MG63 (cell line): ENCODE measurements at places on chromosomes 12 and 14. TPM values are rescaled to one million over a fixed set of nuclear protein-coding genes. Genes with fewer than 3 reads are reported as not detected.
A peak's percentile ranks its signal among the peaks of the same experiment; 100 is the strongest.

GRCh38 chr12:118368821-118369220 lies 3.9 kb downstream of the TAOK3 start:
- no peak for DNase-seq

- DNase-seq: no peak
Measured at GRCh38 chr14:59371771-59372170, 93.4 kb downstream of the GPR135 start.

GRCh38 chr12:12701457-12701856 lies 5.5 kb upstream of the GPR19 start:
- DNase-seq: no peak

Gene CMTM5
- not detected in 2 replicates for total RNA-seq

- no peak for DNase-seq
Measured at GRCh38 chr12:66964629-66965028, 285.8 kb upstream of the GRIP1 start.

Gene KRT77
- total RNA-seq: not detected in 2 replicates

Gene SLC22A17
- 6.1 TPM in 1 of 2 replicates, not detected in the other for total RNA-seq

- no peak for DNase-seq
Measured at GRCh38 chr14:88322504-88323085, 474 bp downstream of the KCNK10 start.

DNA sequence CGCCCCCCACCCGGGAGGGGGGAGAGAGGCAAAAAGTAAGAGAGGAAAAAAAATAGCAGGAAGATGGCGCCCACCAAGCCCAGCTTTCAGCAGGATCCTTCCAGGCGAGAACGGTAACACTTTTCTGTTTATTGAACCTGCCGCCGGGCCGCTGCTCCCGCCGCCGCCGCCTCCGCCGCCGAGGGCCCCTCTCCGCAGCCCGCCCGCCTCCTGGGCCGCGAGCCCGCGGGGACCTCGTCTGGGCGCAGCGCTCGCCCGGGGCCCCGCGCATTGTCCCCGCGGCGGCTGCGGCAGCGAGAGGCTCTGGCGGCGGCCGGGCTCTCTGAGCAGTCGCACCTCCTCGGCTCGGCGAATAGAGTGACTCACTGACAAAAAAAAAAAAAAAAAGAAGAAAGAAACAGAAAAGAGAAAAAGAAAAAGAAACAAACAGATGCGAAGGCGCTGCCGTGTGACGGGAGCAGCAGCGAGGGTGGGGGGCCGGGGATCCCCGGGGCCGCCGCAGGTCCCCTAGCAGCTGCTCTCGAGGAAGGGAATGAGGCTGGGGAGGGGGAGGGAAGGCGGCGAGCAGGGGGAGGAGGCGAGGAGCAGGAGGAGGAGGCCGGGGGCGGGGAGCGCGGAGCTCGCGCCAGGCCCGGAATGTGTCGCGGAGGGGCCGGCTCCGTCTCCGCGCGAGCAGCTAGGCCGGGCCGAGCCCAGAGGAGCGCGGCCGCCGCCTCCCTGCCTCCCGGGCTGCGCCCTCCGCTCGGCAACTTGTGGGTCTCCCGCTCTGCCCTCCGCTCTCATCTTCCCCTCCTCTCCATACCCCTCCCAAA lies 781 bp downstream of the NPAS3 start:
- DNase-seq: peak; percentile 81

- peak; percentile 26 for DNase-seq
Measured at GRCh38 chr14:101559624-101560533, 1.4 kb upstream of the DIO3 start.

DNA sequence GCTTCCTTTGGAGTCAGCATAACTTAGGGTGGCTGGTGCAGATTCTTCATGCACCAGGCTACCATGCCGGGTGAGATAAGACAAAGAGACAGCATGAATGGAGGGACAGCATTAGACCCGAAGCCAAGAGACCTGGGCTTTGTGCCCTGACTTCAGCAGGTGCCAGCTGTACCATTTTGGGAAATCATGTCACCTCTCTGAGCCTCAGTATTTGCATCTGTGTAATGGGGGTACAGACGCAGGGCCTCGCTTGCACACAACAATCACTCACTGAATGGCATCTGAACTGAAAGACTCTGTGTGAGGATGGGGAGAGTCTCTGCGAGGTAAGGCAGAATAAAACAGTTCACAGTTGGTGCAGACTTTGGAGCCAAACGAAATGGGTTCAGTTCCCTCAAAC lies 1053.7 kb downstream of the VRK1 start:
- DNase-seq: no peak

DNA sequence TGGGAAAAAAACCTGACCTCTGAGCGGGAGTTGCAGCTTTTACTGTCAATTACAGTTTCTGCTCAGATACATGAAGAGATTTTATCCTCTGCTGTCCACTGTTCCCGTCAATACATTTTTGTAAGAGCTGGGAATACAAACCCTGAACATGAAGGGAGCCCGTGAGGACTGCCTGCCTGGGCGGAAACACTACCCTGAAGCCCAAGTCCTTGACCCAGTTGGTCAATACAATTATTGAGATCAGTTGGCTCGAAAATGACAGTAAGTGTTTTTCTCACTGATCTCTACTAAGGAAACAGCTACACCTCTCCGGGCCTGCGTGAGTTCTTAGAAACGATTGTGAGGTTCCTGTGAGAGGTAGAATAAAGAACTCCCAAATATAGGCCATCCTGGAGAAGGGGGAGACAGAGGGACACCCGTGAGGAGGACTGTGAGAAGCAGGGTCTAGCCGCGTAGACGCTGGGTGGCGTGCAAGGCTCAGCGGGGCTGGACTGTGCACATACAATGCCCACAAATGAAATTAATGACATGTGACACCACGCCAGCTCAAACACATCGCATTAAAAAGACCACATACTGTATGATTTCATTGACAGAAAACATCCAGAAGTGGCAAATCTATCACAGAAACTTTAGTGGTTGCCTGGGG lies 509.5 kb downstream of the TMEM132D start:
- no peak for DNase-seq

Gene LRTM2
- total RNA-seq: not detected in 2 replicates

Gene COX8C
- not detected in 2 replicates for total RNA-seq

Gene ST8SIA1
- total RNA-seq: 0.20 TPM in 1 of 2 replicates, not detected in the other

- DNase-seq: no peak
Measured at GRCh38 chr14:69303086-69303485, 43.1 kb downstream of the GALNT16 start.

DNA sequence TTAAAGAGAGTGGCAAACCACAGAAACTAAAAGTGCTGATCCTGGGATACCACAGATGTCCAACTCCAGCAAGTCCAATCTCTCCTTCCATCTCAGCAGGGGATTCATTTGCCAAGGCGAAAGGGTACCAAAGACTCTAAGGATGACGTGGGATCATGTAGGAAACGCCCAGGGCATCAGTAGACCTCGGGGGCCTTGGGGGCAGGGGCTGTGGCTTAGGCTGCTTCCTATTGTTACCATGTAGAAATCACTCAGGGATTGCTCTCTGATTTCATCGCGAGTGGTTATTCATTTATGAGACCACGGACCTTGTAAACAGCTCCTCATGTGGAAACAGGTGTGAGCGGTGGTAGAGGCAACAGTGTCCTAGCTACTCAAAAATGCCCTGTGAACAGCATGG lies 149.3 kb upstream of the FKBP4 start:
- no peak for DNase-seq

Gene CEP83
- 2.1 and 9.3 TPM in 2 replicates for total RNA-seq

Gene SPIC
- total RNA-seq: not detected in 2 replicates

GRCh38 chr14:63438065-63438757 lies 105.0 kb downstream of the PPP2R5E start:
- DNase-seq: peak; percentile 80

DNA sequence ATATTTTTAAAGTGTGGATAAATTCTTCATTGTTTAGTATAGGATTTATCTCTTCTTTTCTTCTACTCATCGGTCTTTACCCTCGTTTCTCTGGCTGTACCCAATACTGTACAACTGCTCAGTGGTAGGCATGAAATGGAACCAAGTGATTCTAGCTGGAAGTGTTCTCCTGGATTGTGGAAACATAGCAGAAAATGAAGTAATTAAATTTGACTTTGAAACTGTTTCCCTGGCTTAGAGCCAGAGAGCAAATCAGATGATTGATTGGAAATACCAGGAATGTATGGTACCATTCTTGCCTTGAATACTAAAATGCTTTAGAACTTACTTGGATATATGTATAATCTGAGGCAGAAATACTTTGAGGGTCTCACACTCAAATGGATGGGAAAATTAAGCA lies 292.3 kb downstream of the ERC1 start:
- DNase-seq: no peak

DNA sequence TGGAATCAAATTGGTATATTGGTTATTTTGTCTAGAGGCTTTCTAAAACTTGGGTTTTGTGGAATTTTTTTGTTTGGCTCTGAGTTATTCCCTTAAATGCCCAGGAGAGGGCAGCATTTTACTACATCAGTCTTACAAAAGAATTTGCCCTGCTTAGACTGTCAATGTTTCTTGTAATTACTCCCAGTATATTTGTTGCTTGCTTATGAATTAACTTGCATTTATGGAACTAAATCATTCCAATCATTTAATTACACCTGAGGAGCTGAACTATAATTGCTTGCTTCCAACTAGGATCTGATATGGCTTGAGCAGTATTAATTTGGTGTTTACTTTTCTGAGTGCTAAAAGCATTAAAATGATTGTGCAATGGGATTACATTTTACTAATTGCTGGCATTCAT lies 48.7 kb downstream of the MIPOL1 start:
- DNase-seq: no peak

GRCh38 chr12:47079468-47079980 lies at the start of the genes AMIGO2 and PCED1B:
AMIGO2 (minus strand) TSS chr12:47079959; CDS start chr12:47079002, 957 bp downstream.
PCED1B (plus strand) TSS chr12:47079621; CDS start chr12:47235064, 155,443 bp downstream.
- peak; percentile 72 for DNase-seq

- DNase-seq: peak; percentile 6
Measured at GRCh38 chr12:23431006-23431405, 518.5 kb downstream of the SOX5 start.

DNA sequence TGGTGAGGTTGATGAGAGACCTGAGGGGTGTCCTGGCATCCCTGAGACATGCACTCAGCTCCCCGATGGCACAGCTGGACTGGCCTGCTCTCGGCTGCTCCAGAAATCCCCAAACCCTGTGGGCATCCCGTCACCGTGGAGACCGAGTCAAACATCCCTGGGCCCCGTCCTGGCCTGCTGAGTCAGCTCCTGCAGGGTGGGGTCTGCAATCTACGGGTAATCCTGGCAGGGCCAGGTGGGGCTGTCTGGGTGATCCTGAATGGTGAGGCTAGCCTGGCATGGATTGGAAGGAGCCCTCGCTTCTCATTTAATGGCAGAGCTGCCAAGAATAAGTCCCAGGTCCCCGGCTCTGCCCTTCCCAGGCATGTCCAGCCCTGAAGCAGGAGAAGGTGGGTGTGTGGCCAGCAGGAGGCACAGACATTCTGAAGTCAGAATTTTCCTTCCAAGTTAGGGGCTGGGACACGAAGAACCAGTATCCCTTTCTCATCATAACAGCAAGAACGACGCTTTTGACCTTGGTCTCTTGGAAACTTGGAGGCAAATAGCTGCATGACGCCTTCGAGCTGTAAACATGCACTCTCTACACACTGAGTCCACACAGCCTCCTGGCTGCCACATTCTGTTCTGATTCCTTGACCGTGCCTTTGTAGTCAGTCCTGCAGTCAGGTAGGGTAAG lies 17.7 kb upstream of the SERPINA4 start:
- no peak for DNase-seq

GRCh38 chr14:89428546-89429198 lies 11.6 kb upstream of the FOXN3 start:
- DNase-seq: peak; percentile 29

Gene ZCRB1
- total RNA-seq: 32.1 and 42.6 TPM in 2 replicates

DNA sequence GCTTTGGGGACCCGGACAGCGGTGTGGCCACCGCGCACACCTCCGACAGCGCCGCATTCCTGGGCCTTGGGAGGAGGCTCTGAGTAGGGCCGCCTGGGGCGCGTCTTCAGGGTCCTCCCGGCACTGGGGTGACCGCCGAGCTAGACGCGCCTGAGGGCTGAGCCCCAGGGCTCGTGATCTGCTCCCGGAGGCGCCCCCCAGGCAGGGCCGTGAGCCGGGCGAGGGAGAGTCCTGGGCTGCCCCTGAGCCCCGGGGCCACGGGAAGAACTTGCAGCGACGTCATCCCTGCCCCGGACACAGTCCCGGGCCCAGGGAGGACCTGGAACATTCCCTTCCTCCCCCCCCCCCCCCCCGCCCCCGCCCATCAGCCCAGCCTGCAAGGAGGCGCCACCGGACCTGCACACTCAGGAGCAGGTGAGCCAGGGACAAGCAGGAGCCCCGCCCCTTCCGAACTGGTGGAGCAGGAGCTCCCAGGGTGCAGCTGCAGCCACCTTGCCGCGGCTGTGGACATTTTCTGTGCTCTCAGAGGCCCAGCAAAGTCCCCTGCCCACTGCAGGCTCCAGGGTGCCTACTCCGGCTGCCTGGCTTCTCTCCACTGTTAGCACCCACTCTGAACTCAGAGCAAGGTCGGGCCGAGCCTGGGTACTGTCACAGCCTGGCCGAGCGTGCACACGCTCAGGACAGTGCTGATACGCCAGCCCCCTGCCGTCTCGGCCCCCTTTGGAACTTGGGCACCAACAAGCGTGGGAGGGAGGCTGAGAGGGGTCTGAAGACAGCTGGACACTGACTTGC lies 50.7 kb downstream of the A2M start:
- no peak for DNase-seq

DNA sequence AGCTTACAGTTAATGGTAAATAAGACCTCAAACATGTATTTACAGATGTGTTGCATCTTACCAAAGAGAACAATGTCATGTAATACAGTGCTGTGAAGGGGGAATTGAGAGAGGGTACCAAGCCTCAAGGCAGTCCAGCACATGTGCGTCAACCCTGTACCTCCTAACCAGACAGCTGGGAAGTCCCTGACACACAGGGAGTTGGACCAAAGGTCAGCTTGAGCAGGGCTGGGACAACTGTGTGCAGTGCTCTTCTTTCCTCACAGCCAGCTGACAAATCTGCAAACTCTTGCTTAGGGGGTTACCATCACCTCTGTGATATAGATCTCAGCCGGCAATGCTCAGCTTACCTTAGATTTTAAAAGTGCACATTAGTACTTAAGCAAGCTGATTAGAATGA lies 56.8 kb upstream of the RIC8B start:
- no peak for DNase-seq

GRCh38 chr14:29144621-29145020 lies 378.0 kb downstream of the FOXG1 start:
- DNase-seq: peak; percentile 20

DNA sequence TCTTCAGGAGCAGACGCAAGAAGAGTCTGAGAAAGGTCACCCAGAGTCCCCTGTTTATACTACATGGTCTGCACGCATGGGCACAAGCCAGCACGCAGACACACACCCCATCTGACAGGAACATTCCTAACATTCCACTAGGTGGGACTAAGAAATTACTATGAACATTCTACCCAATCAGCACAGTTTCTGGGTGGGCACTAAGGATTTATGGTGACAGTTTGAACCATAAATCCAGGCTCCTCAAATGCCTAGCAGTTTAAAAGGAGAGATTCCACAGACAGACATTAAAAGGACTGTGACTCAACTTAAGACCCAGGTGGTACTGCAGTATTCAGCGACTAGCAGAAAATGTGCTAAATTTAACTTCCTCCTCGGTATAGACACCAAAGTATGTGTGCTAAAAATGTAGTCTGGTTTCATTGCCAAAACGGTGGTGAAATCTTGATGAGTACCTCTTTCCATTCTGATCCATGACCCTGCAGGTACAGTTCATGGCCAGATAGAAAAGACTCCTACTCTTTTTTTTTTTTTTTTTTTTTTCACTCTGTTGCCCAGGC lies 16.2 kb downstream of the ABHD4 start:
- peak; percentile 78 for DNase-seq

Gene TSHR
- total RNA-seq: 0.20 TPM in 1 of 2 replicates, not detected in the other
